ENCODE measurements at places on chromosomes 11 and 22. TPM values are rescaled to one million over a fixed set of nuclear protein-coding genes. Genes with fewer than 3 reads are reported as not detected.

CRKL gene
- total RNA-seq: 65.0 TPM

DCDC1 gene
- total RNA-seq: 8.6 TPM

HNRNPUL2 gene
- 39.5 TPM for total RNA-seq

VWCE gene
- 2.4 TPM for total RNA-seq

CYTH4 gene
- 12.2 TPM for total RNA-seq
